Activated T-helper 1 cell treated with anti-CD3 and anti-CD28 coated beads, Interleukin-2, amount 50 U/mL, for 16 hours (primary cell): ENCODE measurements at places on chromosomes 3 and 15.

- DNase-seq: no peak
Measured at GRCh38 chr15:45100884-45101625, 12.9 kb downstream of the DUOX2 start.

GRCh38 chr3:31077021-31077601 lies 182.7 kb upstream of the GADL1 start:
- DNase-seq: no peak

DNA sequence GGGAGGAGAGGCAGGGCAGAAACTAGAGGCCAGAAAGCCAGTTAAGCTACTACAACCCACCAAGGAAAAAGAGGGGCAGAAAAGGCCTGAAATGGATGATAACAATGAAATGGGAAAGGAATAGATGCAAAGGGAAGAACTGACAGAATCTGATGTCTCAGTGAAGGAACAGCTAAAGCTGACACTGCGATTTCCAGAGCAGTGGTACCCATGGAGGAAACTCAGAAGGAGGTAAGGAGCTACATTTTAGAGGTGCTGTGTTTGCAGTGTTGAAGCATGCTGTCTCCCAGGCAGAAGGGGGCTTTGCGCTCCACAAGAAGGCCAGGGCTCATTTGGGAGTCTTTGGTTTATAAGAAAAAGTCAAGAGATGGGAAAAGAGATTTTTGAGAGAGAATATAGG lies 38.0 kb downstream of the ZBTB38 start:
- DNase-seq: no peak

- peak; percentile 65 for DNase-seq
Measured at GRCh38 chr3:46276497-46277099, 34.3 kb downstream of the CCR3 start.

- DNase-seq: no peak
Measured at GRCh38 chr3:168847291-168847883, 751.7 kb upstream of the GOLIM4 start.

- no peak for DNase-seq
Measured at GRCh38 chr3:183542355-183542754, 13.2 kb downstream of the KLHL6 start.

GRCh38 chr3:141257961-141258360 lies 26.3 kb downstream of the PXYLP1 start:
- DNase-seq: no peak

DNA sequence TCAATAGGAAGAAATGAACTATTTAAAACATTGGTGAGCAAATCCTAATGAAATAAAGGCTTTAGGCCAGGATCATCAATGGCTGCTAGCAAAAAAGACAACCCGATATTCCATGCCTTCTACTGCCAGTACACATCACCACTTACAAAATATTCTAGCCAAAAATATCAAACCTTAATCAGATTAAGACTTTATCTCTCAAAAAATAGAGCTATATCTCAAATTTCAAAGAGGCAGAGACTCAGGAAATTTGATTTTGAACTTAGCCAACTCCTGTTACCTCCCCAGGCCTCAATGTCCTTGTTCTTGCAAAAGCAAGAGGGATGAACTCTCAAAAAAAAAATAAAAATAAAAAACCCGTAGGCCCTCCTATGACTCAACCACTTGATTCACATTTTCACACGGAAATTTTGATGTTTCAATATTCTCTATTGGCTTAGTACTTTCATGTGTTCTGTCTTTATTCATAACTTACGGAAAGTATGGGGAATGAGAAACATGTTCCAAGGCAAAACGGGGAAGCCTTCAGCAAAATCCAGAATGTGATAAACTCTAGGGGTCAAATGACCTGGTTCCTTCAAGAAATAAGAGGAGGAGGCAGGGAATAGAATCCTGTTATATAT lies 273.3 kb upstream of the ZPLD1 start:
- DNase-seq: no peak

DNA sequence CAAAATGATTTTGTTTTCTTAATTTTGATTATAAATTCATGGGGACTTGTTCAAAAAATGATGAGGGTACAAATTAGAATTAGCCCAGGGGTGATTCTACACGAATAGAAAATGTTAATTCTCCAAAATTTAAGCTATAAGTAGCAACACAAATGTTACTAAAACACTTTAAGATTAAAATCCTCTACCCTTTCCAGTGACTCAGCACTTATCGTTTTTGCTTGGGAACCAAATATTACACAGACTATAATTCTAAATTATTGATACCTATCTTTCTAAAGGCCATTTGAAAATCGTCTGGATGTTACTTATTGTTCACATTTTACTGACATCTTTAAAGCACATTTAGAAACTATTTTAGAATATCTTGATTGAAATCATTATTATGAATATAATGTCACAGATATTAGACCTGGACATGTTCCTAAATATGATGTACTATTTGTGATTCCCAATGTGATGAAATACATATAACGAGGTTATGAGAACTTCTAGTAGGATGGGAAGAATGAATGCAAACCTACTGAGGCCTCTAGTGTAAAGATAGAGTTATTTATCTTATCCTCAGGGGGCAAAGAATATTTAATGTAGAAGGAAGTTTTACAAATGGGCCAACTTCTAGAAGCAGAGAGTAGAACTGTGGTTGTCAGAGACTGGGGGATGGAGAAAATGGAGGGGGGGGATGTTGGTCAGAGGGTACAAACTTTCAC lies 132.0 kb upstream of the TP63 start:
- DNase-seq: no peak

DNA sequence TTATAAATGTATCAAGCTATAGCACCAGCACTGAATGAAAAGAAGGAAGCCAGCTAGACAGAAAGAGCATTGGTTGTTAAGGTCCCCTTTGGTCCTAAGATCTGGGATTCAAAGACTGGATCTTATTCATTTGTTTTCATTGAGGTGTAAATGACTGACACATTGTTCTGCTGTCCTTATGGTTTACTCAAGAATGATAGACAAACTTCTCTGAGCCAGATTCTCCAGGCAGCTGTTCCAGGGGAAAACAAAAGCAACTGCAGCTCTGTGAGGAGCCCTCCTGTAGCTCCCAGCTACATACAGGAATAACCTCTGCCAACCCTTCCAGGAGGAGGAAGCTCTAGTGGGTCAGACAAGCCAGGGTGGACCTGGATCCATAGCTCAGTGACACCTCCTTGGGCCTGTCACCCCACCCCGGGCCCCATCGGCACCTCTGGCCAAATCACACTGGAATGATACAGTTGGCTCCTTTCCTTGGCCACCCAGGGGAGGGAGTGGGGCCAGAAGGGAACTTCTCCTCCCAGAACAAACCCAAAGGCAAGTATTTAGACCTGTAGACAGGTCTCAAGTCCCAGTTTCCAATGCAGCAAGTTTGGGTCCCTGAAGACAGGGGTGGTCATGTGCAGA lies 57.8 kb downstream of the ZNF621 start:
- DNase-seq: no peak

DNA sequence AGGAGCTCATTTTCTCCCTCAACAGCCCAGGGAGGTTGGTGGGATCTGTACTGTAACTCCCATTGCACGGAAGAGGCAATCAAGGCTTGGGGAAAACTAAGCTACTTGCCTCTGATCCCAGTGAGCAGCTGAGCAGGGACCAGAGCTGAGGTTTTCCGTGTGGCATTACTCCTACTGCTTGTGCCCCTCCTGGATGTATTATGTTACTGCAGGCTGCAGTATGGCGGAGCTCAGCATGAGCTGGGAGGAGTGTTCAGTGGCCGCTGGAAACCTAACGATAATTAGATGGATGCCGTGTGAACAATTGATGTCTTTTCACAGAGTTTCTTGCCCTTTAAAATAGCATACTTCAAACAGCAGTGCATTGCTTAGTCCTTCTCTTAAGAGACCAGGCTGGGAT lies 2.0 kb upstream of the TPRG1 start:
- DNase-seq: no peak

- DNase-seq: no peak
Measured at GRCh38 chr15:42933886-42934667, 13.5 kb upstream of the TTBK2 start.

GRCh38 chr15:66866656-66867055 lies 164.6 kb downstream of the SMAD6 start:
- no peak for DNase-seq

GRCh38 chr3:60579734-60580133 lies 671.5 kb downstream of the FHIT start:
- DNase-seq: no peak

GRCh38 chr3:145197051-145197820 lies 963.7 kb downstream of the PLOD2 start:
- no peak for DNase-seq

- no peak for DNase-seq
Measured at GRCh38 chr3:81741216-81741615, 20.2 kb downstream of the GBE1 start.

DNA sequence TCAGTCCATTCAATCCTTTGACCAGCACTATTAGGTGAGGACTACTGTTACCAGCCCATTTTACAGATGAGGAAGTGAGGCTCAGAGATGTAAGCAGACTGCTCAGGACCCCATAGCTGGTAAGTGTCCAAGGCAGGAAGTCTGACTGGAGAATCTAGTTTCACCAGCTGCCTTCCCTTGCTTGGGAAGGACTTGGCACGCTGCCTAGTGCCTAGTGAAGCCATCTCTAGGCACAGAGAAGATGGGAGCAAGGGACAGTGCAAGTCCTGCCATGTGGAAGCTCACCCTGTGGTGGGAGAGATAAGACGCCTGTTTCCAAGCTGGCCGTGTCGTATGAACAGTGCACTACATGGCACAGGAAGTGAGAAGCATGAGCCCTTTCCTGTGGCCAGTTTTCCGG lies 111.8 kb upstream of the TMC3 start:
- no peak for DNase-seq

DNA sequence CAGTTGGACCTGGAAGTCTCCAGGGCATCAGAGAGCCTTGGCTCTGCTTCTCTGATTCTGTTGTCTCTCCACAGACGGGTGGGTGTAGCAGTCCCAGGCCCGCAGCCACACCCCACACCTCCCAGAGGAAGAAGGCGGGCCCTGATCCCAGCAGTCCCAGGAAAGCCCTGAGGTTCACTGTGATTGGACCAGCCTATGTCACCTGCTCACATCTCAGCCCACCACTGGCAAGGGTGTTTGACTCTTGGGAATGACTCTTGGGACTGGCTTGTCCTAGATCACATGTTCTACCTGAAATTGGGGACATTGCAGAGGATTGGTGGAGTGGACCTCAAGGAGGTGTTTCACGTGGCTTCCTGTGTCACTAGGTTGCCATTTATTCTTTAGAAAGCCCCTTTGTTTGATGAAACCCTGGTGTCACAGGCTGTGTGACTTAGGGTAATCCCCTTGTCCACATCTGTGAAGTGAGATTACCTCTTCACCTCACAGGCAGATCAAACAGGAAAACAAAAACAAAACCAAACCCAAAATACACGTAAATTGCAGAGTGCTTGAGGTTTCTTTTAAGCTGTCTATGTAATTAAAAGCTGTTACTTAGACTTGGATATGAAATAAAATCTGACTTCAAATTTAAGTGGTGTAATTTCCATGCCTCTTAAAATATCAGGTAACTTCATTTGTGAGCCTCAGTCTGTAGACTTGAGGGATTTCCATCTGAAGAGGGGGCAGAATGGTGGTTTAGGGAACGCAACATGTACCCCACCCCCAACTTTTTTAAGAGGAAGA lies 26.7 kb downstream of the FLNB start:
- DNase-seq: peak; percentile 6

GRCh38 chr3:32551087-32551486 lies 19.6 kb downstream of the DYNC1LI1 start:
- DNase-seq: no peak

DNA sequence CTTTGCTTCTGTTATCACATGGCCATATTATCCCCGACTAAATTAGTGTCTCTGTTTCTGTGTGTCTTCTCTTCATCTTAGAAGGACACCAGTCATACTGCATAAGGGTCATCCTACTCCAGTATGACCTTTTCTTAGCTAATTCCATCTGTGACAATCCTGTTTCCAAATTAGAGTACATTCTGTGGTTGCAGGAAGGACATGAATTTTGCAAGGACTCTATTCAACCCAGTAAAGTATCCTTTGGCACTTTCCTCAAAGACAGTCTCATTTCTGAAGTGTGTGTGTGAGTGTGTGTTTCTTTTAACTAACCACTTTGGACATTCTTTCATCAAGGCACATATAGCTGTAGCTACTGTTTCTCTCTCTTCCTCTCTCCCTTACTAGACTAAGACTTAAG lies 15.2 kb upstream of the MME start:
- DNase-seq: no peak

DNA sequence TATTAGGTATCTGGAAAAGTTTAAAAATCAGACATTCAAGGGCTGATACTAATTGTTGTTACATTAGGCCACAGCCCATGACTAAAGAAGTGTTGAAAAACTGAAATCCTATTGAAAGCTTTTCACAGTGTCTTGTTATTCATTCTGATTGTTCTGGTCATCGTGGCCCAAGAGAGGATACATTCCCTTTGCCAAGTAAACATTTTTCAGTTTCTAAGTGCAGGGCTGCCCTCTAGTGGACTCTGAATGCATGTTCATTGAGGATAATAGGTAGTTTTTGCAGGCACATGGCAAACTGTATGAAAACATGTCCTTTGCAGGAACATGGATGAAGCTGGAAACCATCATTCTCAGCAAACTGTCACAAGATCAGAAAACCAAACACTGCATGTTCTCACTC lies 181.1 kb downstream of the MYRIP start:
- no peak for DNase-seq

- no peak for DNase-seq
Measured at GRCh38 chr3:140187028-140187427, 252.0 kb downstream of the CLSTN2 start.

DNA sequence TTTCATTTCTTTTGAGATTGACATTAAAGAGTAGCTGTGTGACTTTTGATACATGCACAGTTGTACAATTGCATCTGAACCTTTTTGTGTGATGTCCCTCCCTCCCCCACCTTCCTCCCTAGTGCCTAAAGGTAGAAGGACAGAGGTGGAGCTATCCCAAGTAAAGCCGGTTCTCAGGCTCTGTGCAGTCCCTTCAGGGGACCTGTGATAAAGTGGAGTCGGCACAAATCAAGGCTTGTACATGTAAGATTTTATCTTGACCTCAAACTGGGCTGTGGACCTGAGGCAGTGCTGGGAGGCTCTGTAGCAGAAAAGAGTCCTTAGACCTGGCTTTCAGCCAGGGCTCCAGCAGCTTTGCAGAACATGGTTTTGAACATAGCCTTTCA lies 55.5 kb upstream of the CMTM7 start:
- no peak for DNase-seq

GRCh38 chr15:66566963-66567531 lies 1.2 kb upstream of the LCTL start:
- no peak for DNase-seq

DNA sequence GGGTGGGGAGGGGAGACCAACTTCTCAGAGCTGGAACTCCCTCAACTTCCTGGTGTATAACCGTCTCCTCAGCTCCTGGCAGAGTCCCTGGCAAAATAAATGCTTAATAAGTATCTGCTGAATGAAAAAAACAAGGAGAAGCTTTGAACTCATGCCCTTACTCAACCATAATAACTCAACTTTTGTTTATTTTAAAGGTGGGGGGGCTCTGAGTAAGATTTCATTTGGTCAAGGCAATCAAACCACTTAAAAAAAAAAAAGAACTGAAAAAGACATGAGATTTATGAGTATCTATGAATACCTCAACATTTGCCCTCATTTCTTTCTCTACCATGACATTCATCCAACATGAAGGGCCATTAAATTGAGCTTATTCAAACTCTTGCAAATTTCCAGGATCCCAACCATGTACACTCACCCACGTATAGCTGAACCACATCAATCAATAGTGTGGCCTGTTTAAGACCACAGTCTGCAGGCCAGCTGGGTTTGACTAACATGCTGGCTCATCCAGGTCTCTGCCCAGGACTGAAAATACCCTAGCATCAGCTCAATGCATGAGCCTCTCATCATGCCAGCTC lies 157.9 kb downstream of the FOXP1 start:
- DNase-seq: no peak

GRCh38 chr3:36678216-36679013 lies 85.9 kb downstream of the DCLK3 start:
- no peak for DNase-seq

- no peak for DNase-seq
Measured at GRCh38 chr3:42747581-42747980, 25.5 kb downstream of the CCDC13 start.
